Urothelium cell line (cell line): ENCODE measurements at places on chromosomes 12 and 14.

DNA sequence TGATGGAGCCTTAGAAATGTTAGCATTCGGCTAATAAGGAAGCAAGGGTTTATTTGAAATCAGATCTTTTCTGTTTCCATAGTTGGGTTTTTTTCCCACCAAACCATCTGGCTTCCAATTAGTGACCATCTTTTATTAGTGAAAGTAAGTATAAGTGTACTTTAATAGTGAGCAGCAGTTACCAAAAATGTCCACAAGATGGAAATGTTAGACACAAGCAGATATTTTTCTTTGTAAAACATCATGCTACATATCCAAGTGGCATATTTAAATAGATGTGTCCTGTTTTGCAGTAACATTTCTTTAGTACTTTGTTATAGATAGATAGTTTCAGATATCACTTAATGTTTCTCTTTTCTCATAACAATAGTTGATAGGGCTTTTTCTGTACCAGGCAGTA, 28.8 kb downstream of the YEATS4 start:
- DNase-seq = no peak

DNA sequence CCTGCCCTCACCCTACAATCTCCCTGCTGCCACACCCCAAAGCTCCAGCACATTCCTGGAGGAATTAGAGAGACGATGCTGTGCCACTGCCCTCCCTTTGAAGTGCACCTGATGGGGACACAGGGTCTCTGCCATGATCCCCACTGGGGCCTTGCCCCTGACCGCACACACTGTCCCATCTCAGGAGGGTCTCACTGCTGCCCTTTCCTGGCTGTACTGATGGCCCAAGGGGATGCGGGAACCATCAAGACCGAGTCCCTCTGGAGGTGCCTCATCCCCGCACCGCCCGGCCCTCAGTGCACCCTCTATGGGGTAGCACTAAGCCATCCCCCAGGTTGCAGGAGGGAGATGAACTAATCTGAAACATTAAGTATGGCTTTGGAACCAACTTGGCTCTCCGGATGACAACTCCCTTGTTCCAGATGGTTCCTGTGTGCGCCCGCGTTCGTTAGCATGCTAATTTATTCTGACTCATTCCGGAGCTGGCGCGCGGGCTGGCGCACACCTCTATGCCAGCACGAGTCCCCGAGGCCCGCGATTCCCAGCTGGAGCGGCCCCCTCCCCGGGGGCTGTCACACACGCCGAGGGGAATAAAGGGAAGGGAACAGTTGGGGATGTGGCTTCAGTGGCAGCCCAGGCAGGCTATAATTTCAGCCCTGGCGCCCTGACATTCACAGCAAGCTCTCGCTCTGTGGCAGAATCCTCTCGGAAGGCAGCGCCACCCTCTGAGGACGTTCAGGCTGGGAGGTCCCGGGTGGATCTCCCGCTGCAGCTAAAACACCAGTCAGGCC, 34.2 kb upstream of the C14orf180 start:
- DNase-seq = no peak

GRCh38 chr12:42238240-42239140, at the start of gene YAF2:
Gene YAF2 (minus strand): TSS chr12:42238248. CDS start chr12:42238180, 68 bp downstream.
- peak; percentile 97 for DNase-seq

- DNase-seq = peak; percentile 28
Measured at GRCh38 chr12:56836317-56836716, 73.2 kb downstream of the HSD17B6 start.

DNA sequence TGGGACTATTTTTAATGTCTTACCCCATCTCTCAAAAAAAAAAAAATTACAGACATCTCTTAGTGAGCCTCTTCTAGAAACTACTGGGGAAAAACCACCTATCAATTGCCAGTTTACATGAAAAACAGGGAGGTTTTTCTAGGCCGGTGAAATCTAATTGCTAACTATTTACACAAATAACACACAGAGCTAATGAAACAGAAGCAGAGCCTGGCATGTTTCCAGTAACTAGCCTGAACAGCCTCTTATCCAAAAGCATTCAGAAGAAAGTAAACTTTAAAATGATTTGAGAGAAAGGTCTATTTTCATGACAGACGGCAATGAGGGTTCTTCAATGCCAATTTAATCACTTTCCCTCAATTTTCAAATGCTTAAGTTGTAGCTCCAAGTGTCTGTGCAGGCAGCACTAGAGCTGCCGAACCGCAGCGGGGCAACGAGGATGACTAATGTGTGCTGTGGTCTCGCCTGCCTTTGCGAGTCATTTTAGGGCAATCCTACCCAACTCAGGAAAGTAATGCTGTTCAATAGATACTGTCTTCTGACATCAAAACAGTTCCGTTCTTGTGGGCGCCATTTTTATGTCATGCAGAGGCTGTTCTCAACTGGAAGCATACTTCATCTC, 84.6 kb downstream of the SETD3 start:
- peak; percentile 61 for DNase-seq

DNA sequence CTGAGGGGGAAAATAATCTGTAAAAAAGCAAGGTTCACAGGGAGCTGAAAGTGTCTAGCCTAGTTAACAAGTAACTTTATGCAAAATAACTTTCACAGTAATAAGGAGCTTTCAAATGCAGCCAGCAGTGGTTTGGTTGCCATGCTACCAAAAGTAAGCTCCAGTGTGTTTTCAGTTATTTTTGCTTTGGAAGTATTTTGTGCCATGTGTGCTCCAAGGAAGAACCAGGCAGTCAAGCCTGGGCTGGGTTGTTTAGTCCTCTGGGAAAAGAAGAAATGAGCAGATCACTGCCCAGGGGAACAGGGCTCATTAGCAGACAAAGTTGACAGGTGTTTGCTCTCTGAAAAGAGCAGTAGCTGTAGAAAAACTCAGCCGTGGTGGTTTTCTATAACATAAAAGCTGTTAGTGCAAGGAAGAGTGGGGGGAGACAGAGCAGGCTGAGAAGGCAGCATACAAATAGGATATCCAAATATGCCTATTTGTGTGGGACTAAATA, 92.8 kb upstream of the TMTC2 start:
- no peak for DNase-seq

DNA sequence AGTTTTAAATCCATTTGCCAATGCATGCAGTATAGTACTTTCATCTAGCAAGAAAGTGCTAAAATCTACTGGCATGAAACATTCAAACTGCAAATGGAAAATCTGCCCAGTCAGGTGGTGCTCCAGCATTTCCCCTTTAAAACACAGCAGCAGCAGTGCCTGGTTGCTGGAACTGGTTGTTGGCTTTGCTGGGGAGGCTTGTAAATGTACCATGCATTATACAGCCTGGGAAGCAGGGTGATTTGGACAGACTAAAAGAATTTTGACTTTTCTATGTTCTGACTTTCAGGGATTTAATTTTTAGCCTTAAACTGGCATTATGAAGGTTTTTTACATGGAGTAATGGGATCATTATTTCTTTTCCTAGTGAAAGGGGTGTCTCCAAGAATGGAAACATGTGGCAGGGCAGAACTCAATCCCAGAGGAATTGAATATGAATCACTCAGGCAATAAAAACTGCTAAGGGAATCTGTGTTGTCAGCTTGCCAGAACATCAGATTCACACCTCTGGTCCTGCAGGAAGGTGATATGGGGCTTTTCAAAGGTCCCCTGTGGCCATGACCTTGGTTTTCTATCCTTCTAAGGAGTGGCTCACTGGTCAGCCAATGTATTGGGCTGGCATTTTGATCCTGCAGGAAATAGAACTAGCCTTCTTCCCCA, 9.0 kb upstream of the PAX9 start:
- peak; percentile 30 for DNase-seq

DNA sequence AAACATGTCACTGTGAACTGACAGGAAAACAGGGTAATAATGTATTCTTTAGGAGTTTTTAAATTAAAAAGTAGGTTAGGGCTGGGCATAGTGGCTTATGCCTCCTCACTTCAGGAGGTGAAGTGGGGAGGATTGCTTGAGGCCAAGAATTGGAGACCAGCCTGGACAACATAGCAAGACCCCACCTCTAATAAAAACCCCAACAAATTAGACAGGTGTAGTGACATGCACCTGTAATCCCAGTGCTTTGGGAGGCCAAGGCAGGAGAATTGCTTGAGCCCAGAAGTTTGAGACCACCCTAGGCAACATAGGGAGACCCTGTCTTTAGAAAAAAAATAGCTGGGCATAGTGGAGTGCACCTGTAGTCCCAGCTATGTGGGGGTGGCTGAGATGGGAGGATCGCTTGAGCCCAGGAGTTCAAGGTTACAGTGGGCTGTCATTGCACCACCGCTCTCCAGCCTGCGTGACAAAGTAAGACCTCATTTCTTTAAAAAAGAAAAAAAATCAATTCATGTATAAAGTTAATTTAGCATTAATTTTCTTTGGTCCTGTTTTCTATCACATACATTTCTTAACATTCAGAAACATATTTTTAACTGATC, 20.4 kb downstream of the FBXO34 start:
- no peak for DNase-seq

DNA sequence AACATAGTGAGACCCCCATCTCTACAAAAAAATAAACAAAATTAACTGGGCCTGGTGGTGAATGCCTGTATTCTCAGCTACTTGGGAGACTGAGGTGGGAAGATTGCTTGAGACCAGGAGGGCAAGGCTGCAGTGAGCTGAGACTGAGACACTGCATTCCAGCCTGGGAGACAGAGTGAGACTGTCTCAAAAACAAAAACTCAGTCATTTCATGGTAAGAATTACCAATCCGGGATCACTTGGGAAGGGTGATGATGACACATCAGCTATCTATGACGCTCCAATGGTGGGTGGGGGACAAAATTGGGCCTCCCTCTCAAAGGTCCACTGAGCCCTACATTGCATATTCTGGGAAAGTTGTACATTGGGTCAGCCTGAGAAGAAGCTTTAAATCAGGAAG, 47.7 kb downstream of the SERPINA3 start:
- no peak for DNase-seq

- DNase-seq = no peak
Measured at GRCh38 chr14:68669603-68670358, 123.1 kb downstream of the ZFP36L1 start.

- DNase-seq = no peak
Measured at GRCh38 chr14:102819747-102820330, 42.6 kb downstream of the TRAF3 start.

DNA sequence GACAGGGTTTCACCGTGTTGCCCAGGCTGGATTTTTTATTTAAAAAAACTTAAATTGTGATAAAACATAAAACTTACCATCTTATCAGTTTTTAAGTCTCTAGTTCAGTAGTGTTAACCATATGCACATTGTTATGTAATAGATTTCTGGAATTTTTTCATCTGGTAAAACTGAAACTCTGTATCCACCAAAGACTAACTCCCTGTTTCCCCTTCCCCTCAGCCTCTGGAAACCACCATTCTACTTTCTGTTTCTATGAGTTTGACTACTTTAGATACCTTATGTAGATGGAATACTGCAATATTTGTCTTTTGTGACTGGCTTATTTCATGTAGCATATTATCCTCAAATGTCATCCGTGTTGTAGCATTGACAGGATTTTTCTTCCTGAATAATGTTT, 12.8 kb upstream of the PLEKHG3 start:
- no peak for DNase-seq

GRCh38 chr14:74364271-74364880, 16.1 kb downstream of the VRTN start:
- DNase-seq = no peak

GRCh38 chr12:32921397-32921796, 24.8 kb upstream of the PKP2 start:
- no peak for DNase-seq

- no peak for DNase-seq
Measured at GRCh38 chr12:83224012-83224411, 537.3 kb downstream of the TMTC2 start.

- peak; percentile 21 for DNase-seq
Measured at GRCh38 chr12:119715268-119715620, 47.3 kb downstream of the PRKAB1 start.

DNA sequence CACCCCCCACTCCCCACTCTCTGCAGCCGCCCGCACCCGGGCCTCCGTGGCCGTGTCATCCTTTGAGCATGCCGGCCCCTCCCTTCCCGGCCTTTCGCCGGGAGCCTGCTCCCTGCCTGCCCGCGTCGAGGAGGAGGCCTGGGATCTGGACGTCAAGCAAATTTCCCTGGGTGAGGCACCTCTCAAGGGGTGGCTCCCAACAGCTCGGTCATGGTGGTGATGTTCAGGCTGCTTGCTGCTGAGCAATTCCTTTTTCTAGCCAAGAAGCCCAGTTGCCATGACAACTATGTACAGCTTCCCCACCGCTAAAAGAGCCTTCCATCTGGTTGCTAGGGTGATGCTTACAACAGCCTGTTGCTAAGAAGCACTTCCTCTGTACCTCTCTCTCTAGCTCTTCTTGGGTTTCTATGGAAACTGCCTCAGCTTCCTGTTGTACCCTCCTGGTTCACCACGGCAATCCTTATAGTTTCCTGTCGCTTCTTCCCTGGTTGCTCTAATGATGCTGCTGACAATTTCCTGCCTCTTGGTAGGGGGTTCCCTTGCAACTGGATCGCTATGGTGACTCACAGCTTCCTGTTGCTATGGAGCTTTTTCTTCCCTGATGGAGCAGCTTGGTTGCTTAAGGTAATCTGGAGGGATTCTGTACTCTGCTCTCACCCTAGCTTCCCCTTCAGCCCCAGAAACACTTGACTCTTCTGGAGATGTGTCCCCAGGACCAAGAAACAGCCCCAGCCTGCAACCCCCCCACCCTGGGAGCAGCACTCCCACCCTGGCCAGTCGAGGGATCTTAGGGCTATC, 11.0 kb downstream of the ZNF219 start:
- DNase-seq = peak; percentile 55

DNA sequence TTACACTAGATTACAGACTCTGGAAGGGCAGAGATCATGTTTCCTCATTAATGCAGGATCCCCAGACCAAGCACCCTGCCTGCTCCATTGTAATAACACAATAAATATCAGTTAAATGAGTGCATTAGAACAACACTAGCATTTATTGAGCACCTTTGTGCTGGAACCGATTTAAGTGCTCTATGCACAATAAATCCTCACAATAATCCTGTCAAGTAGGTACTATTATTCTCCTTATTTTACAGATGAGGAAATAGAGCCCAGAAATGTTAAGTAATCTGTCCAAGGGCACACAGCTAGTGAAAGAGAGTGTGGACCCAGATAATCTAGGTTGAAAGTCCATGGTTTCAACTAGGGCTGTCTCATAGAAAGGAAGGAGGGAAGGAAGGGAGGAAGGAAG, 69.8 kb downstream of the MAP1LC3B2 start:
- no peak for DNase-seq

DNA sequence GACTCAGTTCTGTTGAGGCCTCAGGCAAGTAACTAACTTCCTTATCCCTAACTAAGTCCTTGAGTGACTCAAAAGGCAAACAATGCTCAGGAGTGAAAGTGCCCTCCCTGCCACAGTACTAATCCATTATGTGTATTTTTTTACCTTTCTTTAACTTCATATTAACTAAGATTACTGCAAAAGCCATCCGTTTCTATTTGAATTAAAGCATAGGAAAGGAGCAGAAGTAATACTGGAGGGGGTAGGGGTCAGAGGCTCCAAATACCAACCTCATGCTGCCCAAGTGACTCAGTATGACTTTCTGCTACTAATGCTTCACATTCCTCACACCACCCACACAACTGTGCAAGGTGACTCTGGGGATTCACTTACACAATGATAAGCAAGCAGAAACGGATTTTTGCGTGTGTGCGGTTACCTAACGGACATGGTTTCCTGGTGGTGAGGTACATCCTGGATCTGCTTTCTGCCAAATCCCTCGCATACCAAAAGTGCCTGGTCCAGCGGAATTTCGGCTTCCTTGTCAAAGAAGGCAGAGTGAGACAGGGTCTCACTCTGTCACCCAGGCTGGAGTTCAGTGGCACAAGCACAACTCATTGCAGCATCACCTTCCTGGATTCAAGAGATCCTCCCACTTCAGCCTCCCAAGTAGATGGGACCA, 25.1 kb downstream of the MOK start:
- DNase-seq = peak; percentile 63
